ENCODE measurements at places on chromosomes 6 and 20.

GRCh38 chr20:43949741-43950618 is 35.3 kb downstream of the TOX2 start:
- no peak for DNase-seq

- no peak for DNase-seq
Observed at GRCh38 chr6:153099636-153100035, 31.4 kb downstream of the RGS17 start.

- DNase-seq: no peak
Observed at GRCh38 chr6:22049002-22049401, 247.8 kb downstream of the PRL start.

DNA sequence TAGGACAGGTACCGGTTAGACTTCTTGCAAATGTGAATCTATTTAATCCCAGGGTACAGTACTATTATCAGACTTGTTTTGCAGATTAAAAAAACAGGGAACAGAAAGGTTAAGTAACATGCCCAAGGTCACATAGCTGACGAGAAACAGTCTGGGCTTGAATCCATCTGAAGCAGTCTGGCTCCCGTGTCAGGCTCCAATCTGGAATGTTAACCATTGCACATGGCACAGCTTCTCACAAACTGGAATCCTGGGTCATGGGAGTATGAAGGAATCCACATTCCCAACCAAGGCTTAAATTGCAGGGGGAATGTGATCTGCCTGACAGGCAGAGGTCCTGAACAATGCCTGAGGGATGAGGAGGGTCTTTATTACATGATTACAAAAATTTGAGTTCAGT is 187.5 kb upstream of the SPTLC3 start:
- no peak for DNase-seq

DNA sequence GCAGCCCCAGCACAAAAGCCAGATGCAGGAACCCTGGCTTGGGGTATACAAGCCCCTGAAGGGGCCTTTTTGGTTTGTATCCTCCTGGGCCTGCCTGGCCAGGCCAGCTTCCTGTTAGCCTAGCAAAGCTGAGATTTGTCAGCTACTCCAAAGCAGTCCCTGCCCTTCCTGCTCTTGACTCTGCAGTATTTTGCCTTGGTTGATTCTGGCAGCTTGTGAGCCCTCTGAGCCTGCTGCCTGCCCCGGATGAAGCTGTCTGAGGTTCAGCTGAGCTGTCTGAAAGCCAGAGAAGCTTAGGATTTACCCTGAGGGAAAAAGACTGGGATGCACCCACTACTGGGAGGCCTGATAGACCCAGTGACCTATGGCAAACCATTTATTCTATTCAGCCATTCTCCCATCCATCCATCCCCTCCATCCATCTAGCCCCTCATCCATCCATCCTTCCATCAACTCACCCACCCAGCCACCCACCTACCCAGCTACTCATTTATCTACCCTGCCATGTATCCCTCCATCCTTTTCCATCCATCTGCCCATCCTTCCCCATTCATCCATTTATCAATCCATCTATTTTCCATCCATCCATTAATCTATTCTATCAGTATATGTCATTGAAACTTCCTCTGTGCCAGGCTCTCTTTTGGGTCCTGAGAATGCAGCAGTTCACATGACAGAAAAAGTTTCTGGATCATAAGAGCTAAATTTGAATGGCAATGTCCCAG is 307.5 kb downstream of the DHX35 start:
- no peak for DNase-seq

- DNase-seq: no peak
Observed at GRCh38 chr6:42742116-42742894, 3.6 kb downstream of the TBCC start.

DNA sequence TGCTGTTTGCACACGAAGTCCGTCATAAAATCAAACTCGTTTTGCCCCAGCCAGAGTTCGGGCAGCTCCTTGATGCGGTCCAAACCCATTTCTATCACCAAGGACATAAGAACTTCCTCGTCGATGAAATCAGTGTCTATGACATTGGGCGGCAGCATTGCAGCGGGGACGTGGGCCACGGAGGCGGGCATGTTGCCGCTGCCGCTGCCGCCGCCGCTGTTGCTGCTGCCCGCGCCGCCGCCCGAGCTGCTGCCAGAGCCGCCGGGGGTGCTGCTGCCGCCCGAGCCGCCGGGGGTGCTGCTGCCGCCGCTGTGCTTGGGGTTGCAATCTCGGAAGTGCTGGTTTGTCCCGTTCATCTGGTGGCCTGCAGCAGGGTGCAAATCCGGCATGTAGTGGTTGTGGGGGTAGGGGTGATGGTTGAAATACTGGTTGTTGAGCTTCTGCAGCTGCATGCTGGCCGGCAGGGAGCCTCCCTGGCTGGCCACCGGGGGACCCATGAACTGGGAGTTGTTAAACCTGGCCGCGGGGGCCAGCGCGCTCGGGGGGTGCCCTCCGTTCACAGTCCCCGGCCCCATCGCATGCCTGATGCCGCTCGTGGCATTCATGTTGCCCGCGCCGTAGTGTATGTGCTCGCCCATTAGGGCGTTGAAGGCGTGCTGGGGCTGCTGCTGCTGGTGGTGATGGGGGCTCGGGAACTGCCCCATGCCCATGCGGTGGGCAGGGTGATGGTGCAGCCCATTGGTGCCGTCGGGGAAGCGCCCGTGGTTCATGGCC is 1.1 kb downstream of the CITED2 start:
- no peak for DNase-seq

- DNase-seq: no peak
Observed at GRCh38 chr20:47850146-47850545, 64.9 kb upstream of the SULF2 start.

DNA sequence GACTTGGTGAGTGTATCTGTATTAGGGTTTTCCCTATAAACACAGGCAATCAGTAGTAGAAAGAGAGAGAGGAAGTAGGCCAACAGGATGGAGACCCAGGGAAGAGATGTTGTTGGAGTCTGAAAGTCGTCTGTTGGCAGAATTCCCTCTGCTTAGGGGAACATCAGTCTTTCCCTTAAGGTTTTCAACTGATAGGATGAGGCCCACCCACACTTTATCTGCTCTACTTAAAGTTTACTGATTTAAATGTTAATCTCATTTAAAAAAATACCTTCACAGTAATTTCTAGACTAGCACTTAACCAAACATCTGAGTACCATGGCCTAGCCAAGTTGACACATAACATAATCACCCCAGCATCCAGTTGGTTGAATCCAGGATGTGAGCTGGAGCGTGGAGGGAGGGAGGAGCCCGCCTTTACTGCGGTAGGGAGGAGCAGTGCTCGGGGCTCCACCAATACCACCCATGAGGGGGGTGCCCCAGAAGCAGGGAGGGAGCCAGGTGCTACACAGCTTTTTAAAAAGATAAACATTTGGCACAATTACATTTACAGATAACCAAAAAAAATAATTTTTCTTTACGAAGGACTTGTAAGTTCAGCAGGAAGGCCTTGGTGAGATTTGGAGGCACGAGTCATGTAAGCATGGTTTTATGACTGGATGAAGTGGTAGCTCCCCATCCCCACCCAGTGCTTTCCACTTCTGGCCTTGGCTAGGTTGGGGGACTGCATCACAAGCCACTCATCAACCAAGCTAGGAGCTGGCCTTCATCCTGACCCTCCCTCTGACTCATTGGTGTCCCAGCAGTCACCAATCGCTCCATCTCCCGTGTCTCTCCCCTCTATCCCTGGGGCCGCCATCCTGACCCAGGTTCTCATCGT is 18.4 kb upstream of the SNX9 start:
- no peak for DNase-seq

DNA sequence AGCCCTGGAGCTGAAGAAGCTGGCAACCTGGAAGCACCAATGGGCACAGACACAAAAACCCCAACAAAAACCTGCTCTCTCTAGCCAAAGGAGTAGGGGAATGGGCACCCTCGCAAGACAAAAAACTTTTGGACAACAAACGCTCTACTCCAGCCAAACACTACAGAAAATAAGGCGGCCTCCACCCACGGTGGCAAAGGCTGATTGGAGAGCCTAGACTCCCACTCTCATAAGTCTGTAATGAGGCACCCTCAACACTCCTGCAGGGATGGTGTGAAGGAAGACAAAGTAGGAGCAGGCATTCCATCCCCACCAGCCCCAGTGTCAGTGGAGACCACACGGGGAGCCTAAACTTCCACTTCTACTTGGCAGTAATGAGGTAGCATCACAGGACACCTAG is 8.8 kb downstream of the TTI1 start:
- DNase-seq: no peak

DNA sequence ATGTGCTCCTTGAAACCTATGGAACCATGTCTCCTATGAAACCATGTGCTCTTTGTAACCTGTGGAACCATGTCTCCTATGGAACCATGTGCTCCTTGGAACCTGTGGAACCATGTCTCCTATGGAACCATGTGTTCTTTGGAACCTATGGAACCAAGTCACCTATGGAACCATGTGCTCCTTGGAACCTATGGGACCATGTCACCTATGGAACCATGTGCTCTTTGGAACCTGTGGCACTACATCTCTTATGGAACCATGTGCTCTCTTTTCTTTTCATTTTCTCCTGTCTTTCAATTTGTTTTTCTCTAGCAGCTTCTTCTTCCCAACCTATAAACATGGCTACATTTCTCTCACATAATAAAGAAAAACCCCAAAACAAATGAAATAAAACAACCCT is 11.9 kb upstream of the CCN2 start:
- DNase-seq: no peak

- DNase-seq: no peak
Observed at GRCh38 chr6:26340066-26340465, 24.9 kb upstream of the BTN3A2 start.

GRCh38 chr6:34957231-34957783 is 68.3 kb downstream of the ANKS1A start:
- no peak for DNase-seq

DNA sequence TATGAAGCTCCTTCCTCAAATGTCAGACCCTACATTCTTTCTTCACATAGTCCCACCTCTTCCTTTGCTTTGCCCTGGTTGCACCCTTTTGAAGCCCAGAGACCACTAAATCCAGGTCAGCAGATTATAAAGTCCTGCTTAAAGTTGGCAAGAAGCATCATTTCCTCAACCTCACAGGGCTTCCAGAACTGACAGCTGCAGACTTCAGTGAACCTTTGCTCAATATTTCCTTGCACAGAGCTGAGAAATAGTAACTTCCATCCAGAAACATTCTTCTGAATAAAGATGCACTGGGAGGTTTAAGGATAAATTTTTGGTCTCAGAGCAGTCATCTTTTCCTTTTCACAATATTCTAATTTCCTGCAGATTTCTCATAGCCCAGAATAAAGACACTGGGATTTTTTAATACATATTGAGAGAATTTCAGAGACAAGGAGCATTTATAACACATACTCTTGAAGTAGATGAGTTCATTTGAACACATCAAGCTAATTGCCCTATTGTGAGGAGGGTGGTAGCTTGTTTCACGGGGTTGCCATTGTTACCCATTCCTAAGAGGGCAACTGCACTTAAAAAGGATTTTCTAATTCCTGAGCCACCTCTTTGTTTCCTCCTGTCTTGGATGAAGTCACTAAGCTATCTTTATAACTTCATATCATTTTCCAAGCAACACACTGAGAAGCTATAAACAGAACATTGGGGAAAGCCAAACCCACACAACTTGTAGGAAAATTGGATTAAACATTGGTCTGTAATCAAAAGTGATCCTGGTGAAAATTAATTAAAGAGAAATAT is 150.2 kb upstream of the PLN start:
- DNase-seq: no peak

GRCh38 chr6:112114577-112115223 is 27.3 kb downstream of the FAM229B start:
- no peak for DNase-seq

GRCh38 chr6:109795994-109796555 is 105.0 kb downstream of the FIG4 start:
- DNase-seq: no peak

DNA sequence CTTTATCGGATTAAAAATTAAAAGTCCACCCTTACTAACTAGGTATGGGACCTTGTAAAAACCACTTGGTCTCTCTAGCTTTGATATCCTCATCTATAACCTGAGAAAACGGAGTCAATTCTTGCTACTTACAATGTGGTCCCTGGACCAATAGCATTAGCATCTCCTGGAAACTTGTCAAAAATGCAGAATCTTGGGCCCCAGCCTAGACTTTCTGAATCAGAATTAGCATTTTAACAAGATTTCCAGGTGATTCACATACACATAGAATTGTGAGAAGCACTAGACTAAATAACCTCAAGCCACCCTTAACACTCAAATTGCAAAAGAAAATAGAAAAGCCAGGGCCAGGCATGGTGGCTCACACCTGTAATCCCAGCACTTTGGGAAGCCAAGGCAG is 96.6 kb downstream of the RNGTT start:
- no peak for DNase-seq

DNA sequence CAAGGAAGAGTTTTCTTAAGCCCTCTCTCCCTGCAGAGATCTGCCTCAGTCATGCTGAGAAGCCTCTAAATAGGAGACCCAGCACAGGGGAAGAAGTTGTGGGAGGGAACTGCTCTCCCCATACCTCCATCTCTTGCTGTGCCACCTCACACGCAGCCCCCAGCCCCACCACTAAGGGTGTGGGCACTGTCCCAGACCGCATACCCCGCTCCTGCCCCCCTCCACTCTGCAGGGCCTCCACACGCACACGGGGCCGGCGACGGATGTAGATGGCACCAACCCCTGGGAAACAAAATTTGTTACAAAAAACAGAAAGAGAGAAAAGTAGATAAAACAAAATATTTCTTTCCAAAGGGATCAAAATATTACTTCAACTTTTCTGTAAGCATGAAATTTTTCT is 10.2 kb upstream of the CPNE1 start:
- no peak for DNase-seq

GRCh38 chr6:155187106-155187505 is 76.7 kb upstream of the CLDN20 start:
- DNase-seq: no peak

- DNase-seq: no peak
Observed at GRCh38 chr20:59643615-59644061, 39.3 kb downstream of the PHACTR3 start.

GRCh38 chr6:135798751-135799515 is 52.6 kb upstream of the PDE7B start:
- DNase-seq: no peak

DNA sequence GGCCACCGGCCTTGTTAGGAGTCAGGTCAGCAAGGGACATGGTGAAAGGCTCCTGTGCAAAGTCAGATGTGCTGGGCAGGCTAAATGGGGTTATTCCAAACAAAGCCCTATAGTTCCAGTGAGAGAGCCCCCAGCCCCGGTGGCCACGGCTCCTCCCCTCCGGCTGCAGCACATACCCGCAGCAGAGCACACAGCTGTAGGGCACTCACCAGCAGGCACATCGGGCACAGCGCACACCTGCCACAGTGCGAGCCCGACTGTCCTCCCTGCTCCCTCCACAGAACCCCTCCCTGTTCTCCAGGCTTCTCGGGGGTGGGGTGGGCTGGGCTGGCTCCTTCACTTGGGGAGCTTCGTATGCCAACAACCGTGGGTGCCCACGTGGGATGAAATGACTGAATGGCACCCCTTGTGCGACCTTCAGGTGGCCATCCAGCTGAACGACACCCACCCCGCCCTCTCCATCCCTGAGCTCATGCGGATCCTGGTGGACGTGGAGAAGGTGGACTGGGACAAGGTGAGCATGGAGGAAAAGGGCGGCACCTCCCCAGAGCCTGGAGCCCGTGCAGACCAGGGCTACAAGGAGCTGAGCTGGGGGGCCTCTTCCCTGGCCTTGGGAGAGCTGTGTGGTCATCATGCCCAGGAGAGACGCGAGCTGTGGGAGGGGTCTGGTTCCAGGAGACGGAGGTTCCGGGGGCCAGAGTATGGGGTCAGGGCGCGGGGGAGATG is 30.9 kb downstream of the PYGB start:
- no peak for DNase-seq

All from right renal pelvis (tissue), 4 donors.